ENCODE measurements at places on chromosomes 12 and 14.

GRCh38 chr12:11089246-11089645 is 2.9 kb downstream of the TAS2R43 start:
- DNase-seq, result no peak

DNA sequence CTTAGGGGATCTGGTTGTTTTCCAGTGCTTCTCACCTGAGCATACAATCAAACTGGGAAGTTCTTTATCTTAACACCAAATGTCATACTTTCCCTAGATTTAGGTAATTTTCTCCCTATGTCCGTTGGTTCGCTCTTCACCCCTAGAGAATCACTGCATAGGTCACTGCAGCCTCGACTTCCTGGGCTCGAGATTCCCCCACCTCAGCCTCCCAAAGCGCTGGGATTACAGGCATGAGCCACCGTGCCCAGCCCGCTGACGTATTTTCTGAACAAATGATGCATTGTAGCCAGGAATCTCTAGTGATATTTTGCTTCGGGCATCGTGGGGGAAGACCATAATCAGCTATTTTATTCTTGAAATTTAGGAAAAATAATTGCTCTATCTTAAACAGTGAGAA is 1.1 kb upstream of the RPL41 start:
- DNase-seq, result no peak

DNA sequence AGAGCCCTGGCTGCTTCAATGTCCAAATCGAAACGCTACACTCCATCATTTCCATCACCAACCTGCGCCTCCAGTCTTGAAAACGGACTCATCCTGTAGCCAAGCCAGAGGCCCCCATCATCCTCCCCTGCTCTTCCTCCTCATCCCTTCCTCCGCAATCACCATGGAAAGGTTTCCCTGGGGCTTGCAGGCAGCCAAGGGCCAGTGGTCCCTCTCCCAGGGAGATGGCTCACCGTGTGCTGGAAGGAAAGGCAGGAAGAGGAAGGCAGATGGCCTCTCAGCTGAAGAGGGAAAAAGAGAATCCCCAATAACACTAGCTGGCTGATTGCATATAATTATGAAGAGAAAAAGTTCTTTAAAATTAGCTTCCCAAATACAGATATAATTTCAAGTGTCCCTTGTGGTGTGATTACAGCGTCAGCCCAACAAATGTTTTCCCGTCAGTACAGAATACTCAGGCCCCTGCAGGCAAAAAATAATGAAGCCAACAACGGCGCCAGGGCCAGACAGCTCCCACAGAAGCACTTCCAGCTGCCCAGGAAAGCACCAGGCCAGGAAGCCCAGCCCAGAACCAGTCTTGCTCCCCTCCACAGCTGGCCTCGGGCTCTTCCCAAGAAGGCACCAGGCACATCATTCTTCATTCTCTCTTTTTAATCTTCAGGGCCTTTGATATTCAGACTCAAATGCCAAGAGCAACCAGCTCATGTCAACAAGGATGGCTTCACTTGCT is 24.7 kb downstream of the ITPK1 start:
- DNase-seq, result no peak

- peak; percentile 24 for DNase-seq
These were observed 279.3 kb upstream of the DDHD1 start for GRCh38 chr14:53432378-53432802.

- no peak for DNase-seq
These were observed 118.8 kb downstream of the TMEM132C start for GRCh38 chr12:128385736-128386135.

DNA sequence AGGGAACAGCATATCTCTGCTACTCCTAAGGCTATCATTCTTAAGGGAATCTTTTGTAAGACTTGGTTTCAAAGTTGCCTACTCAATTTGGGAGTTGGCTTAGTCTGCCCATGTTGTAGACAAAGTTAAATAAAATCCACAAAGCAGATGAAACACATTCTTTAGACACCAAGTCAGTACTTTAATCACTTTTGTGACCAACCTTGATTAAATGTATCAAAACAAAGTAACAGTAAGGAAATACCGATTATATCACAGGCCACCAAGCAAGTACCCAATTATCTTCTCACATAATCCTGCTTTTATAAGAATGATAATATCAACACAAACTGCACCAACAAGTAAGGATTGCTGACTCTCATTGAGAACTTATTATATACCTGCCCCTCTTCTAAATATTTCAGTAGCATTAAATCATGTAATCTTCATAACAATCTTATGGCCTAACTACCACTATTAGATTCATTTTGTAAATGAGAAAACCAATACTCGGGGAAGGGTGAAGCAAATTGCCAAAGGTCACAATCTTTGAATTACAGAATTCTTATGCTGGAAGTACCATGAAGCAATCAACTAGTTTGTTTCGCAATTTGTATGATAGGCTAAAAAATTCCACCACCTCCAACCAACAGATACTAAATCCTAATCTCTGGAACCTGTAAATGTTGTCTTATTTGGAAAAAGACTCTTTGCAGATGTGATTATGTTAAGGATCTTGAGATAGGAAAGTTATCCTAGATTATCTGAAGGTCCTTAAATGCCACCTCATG is 12.6 kb upstream of the DIO2 start:
- no peak for DNase-seq

- no peak for DNase-seq
These were observed 46.9 kb downstream of the ZFYVE21 start for GRCh38 chr14:103762541-103762940.

DNA sequence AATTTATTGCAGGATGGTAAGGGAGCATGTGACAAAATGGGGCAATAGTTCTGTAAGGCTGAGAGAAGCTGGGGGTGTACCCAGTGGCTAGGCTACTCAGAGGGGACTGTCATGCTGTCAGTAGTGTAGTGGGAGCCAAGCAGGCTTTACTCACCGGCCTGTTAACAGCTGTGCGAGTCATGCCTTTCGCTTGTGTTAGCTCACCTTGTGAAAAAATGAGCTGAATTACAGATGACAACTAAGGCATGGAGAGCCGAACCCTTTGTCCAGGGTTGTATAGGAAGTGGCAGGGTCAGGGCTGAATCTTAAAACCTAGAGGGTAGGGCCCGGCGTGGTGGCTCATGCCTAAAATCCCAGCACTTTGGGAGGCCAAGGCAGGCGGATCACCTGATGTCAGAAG is 37.9 kb downstream of the SH2B3 start:
- no peak for DNase-seq

- no peak for DNase-seq
These were observed 64.5 kb downstream of the MED13L start for GRCh38 chr12:116213014-116213413.

GRCh38 chr14:104942586-104942985 is 17.9 kb downstream of the PLD4 start:
- no peak for DNase-seq

DNA sequence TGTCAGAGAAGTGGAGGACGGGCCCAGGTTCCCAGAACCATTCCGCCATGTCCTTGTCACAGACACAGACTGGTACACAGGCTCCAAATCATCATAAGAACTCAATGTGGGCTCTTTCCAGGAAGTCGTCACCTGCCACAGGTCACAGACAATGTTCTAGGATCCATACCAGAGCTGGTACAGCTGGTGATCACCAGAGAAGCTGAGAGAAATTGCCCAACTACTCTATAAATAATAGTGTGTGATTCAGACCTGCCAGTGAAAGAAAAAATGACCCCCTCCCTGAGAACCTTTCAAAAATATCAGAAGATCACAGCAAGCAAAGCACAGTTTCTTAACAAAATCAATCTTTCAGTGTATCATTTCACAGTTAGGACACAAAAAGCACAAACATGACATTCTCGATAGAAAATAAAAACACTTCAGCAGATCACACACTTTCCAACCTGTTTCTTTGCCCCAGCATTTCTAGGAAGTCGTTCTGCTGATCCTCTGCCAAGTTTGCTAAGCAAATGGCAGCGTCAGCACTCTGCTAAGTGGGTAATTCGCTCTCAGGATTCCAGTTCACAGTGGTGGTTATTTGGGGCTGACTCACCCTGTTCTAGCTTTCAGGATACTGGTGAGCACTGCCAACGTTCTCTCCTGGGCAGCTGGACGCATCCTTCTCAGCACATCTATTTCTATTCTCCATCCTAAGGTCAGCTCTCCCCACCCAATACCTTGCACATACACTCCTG is 223.3 kb upstream of the SFSWAP start:
- DNase-seq, result peak; percentile 69

- no peak for DNase-seq
These were observed 24.4 kb downstream of the AK7 start for GRCh38 chr14:96416292-96416691.

GRCh38 chr14:100424504-100425428 is 101.6 kb downstream of the SLC25A47 start:
- no peak for DNase-seq

- DNase-seq, result no peak
These were observed 30.2 kb downstream of the GPR68 start for GRCh38 chr14:91214306-91214705.

DNA sequence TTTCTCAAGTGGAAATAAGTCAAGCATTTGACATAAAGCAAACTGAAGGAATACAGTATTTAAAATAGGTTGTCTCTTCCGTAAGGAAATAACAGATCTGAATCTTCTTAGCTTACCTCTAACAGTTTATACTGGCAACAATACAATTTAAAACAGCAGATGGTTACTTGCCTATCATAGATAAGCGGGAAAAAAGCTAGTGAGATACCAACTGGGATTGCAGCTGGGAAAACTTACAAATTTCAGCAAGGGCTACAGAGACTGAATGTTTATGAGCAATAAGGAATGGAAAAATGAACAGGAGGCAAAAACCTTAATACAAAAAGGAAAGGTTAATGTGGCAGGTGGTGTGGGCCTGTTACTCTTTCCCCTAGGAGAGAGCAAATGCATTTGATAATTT is 220.0 kb downstream of the RASSF9 start:
- DNase-seq, result no peak

GRCh38 chr12:51863933-51864832 is 15.7 kb upstream of the FIGNL2 start:
- DNase-seq, result peak; percentile 88

- DNase-seq, result no peak
These were observed 11.1 kb downstream of the ACTN1 start for GRCh38 chr14:68968051-68968450.

GRCh38 chr12:109910969-109911348 is 10.9 kb downstream of the TCHP start:
- DNase-seq, result no peak

DNA sequence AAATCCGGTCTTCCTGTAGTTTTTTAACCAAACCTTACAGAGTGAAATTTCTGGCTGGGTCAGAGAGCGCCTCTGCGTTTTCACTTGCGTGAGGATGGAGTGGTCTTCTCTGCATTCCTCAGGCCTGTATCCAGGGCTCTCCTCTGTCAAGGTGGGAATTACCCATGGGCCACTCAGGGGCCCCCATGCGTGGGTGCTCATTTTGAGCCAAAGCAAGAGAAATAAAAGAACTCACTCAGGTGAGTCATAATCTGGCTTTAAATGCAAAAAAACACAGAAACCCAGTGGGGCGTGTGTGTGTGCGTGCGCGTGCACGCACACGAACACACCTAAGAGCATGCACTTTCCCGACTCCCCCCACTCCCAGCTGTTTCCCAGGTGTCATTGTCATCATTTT is 104.0 kb upstream of the PWP1 start:
- no peak for DNase-seq

All from umbilical cord (tissue), 2 donors.